HAP-1 (cell line): ENCODE measurements at places on chromosomes 12 and 14.

DNA sequence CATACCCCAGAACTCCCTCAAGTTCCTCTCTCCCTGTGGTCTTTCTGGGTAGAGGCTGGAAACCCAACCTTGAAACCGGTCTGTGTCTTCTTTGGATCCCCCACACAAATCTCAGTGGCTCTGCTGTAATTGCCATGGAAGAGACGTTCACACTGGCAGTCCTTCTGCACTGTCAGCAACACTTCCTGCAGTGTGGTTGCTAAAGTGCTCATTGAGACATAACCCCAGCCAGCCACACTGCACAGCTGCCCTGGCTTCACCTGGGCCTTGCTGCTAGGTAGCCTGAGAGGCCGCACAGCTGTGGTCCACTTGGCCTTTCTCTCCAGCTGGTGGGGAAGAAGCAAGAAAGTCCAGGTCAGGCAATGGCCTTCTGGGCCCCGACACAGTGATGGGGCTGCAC is 2.4 kb downstream of the GZMH start:
- DNase-seq, result no peak

DNA sequence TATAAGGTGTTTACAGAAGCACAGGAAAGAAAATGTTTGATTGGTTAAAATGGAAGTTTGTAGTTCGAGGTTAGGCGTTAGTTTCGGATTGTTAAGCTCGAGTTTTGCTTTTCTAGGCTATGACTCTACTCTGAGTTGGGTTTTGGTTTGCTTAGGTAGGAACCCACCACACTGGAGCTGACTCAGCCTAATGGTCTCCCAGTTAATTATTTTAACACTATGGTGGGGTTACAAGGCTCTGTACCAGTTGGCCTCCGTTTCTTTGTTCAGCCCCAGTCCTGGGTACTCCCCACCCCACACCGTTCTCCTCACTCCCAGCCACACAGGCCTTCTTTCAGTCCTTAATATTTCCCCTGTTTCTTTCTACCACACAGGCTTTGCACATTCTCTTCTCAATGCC is 583.9 kb downstream of the NRXN3 start:
- no peak for DNase-seq

- no peak for DNase-seq
These were observed 30.4 kb downstream of the RTL1 start for GRCh38 chr14:100873096-100873482.

DNA sequence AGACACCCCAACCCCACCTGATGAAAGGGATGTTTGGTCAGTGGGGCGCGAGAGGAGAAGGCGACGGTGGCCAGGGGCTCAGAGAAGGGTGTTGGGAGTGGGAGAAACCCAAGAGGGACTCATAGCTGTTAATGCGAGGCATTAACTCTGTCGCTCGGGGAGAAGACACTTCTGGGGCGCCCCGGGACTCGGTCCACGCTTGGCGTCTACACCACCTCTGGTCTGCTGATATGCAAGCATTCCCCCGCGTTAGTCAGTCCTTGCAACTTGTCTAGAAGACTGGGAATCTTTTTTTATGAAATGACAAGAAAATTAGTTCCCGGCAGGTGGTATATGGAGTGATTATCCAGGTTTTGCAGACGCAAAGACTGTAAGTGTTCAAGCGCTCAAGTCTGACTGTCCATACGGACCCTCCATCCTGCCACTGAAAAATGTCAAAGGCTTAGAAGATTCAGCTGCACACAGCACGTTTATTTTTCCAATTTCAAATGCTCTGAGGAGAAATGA is 360 bp upstream of the SLC35F4 start:
- DNase-seq, result no peak

DNA sequence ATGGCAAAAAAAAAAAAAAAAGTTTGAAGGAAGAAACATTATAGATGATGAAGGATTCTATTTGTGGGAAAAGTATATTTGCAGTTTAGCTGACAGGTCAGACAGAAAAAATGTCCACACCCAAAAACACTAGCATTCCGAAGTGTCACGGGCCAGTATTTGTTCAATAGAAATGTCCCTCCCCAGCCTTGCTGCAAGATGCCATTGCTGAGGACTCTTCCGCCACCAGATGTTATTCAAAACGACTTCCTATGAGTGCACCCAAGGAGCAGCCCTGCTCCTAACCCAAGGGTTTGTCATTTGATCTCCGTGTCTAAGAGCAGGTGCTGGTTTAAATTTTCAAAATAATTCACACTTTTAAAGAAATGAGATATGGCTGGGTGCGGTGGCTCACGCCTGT is 163.1 kb downstream of the GCH1 start:
- no peak for DNase-seq

GRCh38 chr14:55686713-55687112 is 106.7 kb downstream of the KTN1 start:
- DNase-seq, result no peak

DNA sequence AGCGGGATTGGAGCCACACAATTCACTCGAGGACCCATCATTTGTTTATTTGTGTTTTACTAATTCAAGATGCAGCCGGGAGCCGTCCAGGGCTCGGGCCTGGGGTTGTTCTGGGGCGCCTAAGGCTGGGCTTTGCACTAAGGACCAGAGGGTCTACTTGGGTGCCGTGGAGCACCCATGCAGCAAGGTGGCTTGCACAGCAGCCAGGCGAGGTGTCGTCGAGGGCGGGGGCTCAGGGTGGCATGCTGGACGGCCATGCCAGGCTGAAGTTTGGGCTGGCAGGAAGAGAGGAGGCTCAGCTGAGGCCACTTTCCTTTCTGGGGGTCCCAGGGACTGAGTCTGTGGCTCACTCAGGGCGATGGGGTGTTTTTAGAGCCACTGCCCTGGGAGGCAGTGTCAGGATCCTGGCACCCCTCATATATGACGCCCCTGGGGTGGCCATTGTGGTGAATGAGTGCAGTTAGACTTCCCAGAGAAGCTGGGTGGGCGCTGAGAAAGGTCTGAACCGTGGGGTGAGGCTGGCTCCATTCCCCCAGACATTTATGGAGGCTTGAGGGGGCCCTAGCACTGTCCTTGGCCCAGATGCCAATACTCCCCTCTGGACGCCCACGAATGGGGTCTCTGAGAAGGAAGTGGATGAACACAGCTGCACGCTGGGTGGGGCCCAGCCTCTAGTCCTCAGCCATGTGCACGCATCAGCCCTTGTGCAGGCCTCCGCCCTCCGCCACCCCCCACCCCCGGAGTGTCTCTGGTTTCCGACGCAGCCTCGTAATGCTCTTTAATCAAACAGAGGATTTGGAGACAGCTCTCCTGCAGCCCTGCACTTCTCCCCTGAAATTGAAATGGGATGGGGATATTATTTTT is 11.3 kb downstream of the MEG3 start:
- DNase-seq, result no peak

- DNase-seq, result no peak
These were observed 35.8 kb downstream of the CAPS2 start for GRCh38 chr12:75294336-75294735.

DNA sequence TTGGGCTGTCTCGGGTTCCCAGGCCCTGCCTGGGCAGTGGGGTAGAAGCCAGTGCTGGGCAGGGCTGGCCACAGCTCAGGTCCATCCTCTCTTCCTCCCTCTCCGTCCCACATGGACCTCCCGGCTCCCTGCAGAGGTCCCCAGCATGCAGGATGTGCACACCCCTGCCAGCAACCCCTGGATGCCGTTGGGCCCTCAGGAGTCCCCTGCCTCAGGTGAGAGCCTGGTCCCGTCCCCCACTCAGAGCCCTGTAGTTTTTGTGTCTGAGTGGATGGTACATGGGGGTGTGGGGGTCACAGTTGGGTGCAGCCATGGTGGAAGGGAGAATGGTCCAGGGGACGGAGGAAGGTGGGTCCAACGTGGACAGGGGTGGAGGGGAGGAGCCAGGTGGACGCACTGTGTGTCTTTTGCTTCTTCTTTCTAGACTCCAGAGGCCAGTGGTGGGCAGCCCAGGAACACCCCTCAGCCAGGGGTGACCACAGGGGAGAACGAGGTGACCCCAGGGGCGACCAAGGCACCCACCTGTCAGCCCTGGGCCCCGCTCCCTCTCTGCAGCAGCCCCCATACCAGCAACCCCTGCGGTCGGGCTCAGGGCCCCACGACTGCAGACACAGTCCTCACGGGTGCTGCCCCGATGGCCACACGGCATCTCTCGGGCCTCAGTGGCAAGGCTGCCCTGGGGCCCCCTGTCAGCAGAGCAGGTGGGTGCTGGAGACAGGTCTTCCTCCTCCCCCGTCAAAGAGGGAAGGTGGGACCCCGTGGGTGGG is 21.7 kb downstream of the PAPLN start:
- no peak for DNase-seq

GRCh38 chr14:54435500-54435981 is 5.6 kb downstream of the CNIH1 start:
- DNase-seq, result no peak

DNA sequence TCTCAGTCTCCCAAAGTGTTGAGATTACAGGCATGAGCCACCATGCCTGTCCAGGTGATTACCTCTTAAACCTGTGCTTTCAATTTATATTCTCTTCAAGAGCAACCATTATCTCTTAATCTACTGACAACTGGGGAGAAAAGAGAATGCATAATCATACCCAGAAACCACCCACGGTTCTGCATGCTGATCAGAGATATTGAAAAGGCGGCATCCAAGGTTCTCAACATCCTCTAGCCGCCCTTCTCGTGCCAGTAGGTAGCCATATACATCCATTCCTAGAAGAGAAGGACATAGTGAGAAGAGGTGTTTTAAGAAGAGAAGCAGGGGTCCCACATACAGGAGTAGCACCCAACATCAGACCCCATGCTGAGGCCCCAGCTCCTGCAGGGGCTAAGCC is 20.8 kb downstream of the ANAPC7 start:
- no peak for DNase-seq

DNA sequence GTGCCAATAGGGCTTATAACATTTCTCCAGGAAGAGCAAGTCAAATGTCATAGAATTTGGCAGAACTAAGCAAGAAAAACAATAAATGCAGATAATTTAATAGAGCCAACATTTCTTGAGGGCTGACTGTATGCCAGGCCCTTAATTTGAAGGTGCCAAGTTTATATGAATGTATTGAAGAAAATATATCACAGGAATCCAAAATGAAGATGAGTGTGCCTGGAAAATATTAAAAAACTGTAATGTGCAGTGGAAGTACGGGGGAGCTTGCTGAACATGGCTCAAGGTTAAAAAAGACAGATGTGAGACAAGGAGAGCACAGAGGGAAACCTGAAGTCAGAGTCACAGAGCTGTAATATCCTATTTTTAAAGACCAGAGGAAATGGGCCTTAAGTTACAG is 16.4 kb downstream of the NR1H4 start:
- DNase-seq, result no peak

- DNase-seq, result no peak
These were observed 62.8 kb upstream of the OSBPL8 start for GRCh38 chr12:76622351-76622750.

- no peak for DNase-seq
These were observed 61.5 kb downstream of the SPATS2 start for GRCh38 chr12:49428793-49429192.

DNA sequence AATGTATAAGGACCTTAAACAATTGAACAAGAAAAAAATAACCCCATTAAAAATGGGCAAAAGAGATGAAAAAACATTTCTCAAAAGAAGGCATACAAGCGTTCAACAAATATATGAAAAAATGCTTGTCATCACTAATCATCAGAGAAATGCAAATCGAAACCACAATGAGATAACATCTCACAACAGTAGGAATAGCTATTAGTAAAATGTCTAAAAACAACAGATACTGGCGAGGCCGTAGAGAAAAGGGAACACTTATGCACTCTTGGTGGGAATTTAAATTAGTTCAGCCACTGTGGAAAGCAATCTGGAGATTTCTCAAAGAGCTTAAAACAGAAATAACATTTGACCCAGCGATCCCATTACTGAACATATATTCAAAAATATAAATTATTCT is 769.8 kb upstream of the MGAT4C start:
- no peak for DNase-seq

DNA sequence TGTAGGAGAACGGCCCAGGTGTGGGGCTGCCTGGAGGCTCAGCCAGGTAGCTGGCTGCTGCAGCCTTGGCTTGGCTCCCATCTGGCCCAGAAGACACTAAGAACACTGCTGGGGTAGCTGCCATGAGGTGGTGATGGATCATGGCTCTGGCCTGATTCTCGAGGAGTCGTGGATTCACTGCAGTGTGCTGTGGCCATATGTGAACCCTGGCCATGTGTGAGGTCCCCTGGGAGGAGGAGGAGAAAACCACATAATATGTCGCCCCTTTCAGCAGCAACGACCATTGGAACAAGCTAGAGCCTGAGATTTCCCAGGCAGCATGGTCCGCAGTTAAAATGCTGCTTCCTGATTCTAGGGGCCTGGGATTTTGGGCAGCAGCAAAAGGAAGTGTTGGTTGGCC is 4.0 kb upstream of the PRMT8 start:
- DNase-seq, result no peak
